Tongue (tissue), 3 donors: ENCODE measurements at places on chromosomes 2 and 18.
A peak's percentile ranks its signal among the peaks of the same experiment; 100 is the strongest.

DNA sequence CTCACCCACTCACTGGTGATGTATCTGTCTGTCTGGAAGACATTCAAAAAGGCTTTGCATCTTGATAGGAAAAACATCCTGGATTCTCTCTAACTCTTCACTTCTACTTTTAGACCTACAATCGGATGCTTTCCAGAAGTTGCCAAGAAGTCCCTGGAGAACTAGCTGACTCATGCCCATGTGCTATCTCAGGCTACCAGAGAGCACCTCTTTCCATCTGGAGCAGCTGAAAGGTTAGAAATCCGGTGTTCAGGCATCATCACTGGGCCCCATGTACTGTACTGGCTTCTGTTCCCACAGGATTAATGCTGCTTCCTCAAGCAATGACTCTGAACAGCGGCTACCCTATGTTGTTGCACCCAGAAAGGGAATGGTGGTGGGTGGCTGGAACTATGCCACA lies 259.0 kb downstream of the NBAS start:
- no peak for DNase-seq

- DNase-seq, result no peak
Measured at GRCh38 chr2:145690183-145690778, 1170.4 kb upstream of the ZEB2 start.

DNA sequence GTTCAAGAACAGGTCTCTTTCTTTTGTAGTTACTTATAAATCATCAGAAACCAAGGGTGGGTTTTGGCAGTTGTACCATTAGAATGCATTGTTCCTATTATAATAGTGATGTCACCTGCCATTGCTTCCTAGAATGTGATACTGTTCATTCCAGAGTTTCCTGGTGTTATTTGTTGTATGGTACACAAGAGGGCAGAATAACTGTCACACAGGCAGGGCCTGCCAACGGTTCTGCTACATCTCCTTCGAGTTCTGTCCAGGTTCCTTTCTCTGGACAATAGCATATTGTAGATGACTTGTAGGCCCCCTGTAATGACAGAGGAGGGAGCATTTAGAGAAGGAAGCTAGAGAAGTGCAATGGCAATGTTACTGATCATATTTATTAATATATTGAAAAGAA lies 98.3 kb downstream of the KLHL14 start:
- DNase-seq, result no peak

DNA sequence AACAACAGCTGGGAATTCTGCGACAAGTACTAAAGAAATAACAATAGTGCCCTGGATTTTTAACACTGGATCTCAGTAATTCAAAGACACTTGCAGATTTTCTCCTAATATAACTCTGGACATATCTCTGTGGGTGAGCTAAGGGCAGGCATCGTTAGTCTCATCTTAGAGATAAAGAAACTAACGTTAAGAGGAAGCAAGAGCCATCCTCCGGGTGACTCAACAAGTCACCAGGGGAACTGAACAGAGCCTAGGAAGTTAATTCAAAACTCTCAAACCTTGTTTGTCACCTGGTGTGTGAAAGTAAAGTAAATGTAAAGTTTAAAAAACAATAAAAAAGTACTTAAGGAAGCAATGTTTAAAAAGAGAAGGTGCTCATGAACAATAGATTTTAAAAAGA lies 41.6 kb upstream of the NRP2 start:
- no peak for DNase-seq

GRCh38 chr2:86218124-86218523 lies 18.9 kb downstream of the MRPL35 start:
- DNase-seq, result no peak

DNA sequence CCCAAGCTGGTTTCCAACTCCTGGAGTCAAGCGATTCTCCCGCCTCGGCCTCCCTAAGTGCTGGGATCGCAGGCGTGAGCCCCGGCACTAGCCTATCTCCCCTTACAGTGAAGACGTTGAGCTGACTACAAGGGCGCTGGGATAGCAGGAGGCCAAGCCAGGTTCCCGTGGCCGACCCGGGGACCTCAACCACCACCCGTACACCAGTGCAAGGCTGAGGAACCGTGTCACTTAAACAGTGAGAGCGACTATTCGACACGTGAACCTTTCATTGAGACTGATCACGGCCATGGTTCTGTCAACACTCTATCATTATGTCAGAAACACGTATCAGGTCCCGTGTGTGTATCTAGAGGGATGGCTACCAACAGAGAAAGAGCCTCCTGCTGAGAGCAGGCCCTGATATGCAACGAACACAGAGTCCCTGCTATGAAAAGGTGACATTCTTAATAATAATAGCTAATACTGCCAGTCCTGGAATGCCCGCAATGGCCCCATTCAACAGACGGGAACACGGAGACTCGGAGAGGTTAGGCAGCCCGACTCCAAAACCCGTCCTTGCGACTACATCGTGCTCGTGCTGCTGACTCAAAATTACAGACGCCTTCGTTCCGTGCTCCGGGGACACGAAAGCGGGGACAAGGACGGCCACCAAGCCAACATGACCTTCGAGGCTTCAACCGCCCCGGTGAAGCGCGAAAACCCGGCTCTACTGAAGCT lies 833 bp downstream of the AFG3L2 start:
- DNase-seq, result peak; percentile 35

GRCh38 chr2:15662579-15662978 lies 70.9 kb downstream of the DDX1 start:
- DNase-seq, result no peak

DNA sequence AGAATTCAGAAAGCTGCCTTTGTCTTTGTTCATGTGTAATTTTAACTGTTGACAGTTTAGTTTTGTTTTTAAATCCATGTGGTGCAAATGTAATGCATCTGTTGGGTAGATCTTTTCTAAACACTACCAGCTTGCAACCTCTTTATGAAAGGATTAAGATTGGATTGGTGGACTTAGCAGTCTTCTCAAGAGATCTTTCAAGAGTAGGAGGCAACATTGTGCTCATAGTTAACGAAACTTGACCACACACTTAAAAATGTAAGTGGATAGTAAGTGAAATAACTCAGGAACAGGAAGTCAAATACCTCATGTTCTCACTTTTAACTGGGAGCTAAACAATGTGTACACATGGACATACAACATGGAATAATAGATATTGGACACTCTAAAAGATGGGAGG lies 579.0 kb downstream of the RIT2 start:
- DNase-seq, result no peak

- DNase-seq, result no peak
Measured at GRCh38 chr2:61900281-61900680, 5.2 kb upstream of the COMMD1 start.

GRCh38 chr2:174605687-174606086 lies 8.1 kb upstream of the WIPF1 start:
- no peak for DNase-seq

DNA sequence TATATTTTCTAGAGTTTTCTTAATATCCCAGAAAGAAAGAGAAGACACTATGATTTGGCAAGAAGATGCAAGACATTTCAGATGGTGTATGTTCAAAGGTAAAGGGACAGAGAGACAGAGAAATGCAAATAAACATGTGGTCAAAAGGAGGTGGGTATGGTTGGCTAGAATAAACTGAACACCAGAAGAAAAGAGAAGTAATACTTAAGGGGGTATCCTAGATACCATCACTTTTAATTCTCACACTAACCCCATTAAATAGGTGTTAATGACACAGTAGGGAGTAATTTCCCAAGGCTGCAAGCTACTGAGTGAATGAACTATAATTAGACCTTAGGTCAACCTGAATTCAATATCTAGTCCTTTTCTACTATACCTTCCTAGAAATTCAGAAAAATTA lies 111.2 kb upstream of the CD226 start:
- DNase-seq, result no peak

DNA sequence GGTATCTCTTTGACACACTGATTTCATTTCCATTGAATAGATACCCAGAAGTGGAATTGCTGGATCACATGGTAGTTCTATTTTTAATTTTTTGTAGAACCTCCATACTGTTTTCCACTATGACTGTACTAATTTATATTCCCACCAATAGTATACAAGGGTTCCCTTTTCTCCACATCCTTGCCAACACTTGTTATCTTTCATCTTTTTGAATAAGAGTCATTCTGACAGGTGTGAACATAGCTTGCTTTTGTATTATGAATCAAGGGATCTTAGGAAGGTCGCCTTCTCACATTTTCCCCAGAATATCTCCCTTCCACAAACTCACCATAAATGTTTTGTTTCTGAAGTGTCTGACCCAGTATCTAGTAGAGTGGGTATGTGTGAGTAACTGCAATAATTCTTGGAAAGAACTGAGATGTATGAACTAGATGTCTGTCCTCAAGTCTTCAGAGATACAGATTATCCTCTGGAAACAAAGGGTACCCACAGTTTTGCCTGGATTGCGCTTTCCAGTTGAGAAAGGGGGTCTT lies 17.1 kb upstream of the SP3 start:
- DNase-seq, result no peak

GRCh38 chr2:11346023-11346482 lies 1.6 kb upstream of the ROCK2 start:
- no peak for DNase-seq

GRCh38 chr2:119266091-119266589 lies 42.5 kb downstream of the STEAP3 start:
- DNase-seq, result no peak

DNA sequence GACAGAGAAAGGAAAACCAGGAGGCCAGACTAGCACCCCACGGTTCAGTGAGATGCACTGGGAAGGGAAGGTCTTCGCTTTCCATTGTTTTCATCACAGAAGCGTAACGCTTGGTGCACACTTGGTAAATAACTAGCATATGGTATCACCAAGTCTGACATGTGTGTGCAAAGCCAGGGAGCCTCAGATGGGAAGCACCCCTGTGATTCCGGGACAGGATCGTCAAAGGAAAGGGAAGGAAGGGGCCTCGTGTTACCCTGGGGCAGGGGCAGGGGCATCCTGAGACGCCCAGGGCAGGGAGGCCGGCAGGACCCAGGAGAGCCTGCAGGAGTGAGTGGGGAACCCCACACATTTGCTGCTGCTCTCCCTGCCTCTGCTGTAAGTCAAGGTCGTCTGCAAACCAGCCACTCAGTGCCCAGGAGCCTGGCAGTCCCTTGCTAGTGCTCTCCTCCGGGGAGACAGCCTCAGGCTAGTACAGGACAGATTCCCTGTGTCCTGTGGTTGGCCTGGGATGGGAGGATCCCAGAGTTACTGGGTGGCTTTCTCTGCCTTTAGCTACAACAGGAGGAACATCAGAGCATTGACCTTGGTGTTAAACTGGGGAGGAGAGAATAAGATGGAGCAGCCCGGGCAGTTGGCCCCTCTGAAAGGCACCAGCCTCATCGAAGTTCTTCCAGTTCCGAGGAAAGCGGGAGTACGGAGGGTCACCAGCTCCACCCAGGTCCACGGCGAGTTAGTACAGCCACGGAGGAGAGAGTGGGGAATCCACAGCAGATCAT lies 192.5 kb downstream of the NDUFA10 start:
- DNase-seq, result no peak

GRCh38 chr2:235642446-235643098 lies 148.7 kb downstream of the AGAP1 start:
- peak; percentile 80 for DNase-seq

DNA sequence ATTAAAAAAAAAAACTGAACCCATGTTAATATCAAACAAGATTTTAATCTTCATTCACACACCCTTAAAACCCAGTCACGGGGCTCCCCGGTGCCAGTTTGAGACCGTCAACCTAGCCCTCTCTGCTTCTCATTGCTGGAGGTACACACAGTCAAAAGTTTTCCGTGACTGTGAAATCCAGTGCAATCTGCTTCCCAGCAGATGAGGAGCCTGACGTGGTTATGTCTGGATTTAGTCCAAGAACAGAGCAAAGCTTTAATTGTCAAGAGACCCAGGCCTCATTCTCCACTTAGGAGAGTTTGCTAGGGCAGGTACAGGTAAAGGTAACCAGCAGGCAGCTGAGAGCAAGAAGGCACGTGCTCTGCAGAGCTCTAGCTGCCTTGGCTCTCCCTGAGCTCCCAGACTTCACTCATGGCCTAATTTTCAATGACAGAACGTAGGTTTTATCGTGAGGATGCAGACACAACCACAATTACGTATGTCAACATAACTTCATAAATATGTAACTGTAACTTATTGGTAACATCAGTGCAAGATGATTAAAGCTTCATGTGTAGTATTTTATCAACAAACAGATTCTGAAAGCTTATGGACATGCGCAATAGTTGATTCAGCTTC lies 56.3 kb downstream of the SLC16A14 start:
- DNase-seq, result peak; percentile 13

DNA sequence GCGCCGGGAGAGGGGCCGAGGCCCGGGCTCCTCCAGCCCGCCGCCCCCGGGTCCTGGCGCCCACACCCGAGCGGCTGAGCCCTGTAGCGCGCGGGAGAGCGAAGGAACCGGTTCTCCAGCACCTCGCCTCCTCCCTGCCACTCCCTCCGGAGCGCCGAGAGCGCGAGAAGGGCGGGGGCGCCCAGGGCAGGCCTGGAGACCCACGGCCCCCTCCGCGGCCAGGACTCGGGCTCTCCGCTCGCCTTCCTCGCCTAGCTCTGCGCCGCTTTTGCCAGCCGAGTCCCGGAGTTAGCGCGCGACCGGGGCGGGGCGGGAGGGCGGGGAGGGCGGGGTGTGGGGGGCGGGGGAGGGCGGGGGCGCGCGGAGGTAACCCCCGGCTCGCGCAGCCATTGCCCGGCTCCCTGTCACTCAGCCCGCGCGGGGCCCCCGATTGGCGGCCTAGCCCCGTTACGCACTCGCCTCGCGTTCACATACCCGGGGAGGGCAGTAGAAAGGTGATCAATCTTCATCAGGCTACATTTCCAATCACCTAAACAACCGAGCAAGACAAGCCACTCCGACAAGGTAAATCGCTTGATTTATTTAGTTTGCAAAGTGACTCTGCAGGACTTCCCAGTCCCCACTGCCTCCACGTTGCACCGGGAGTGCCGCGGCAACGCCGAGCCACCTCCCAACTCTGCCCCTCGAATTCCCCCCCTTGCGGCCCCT lies at the start of gene OTX1:
Gene OTX1, plus strand, starts transcription at position 497 of the 708 bp plus-strand sequence. CDS start 2,161 bp downstream, outside the sequence.
- DNase-seq, result peak; percentile 62

DNA sequence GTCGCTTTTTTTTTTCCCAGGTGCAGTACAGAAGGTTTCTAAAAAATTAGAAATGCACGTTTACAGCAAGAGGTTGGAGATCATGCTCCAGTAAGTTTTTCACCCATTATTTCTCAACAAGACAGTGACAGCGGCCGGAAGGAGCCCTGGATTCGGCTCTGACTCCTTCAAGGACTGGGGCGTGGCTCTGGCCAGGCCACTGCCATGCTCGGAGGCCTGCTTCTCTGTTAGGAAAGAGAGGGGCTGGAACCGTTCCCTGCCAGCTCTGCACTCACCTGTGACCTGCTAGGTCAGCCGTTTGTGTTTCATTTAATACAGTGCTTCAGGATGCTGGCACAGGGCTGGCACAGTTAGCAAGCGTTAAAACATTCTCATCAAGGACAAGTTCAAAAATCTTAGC lies 6.7 kb upstream of the IAH1 start:
- DNase-seq, result no peak

DNA sequence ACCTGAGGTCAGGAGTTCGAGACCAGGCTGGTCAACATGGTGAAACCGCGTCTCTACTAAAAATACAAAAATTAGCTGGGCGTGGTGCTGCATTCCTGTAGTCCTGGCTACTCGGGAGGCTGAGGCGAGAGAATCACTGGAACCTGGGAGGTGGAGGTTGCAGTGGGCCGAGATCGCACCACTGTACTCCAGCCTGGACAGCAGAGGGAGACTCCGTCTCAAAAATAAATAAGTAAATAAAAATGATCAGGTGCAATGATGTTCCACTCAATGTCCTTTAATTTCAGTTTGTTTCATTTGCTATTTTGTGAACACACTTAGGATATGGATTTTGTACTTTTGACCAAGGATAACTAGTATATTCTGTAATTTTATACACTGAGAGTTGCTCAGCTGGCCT lies 9.3 kb downstream of the HADHA start:
- DNase-seq, result peak; percentile 6

GRCh38 chr18:54983041-54983686 lies 23.9 kb upstream of the CCDC68 start:
- peak; percentile 77 for DNase-seq

- DNase-seq, result peak; percentile 88
Measured at GRCh38 chr2:215466097-215466909, 30.4 kb upstream of the FN1 start.
